ENCODE measurements at places on chromosomes 7 and 10. TPM values are rescaled to one million over a fixed set of nuclear protein-coding genes. Genes with fewer than 3 reads are reported as not detected.

ENTPD1 gene
- 85.3 TPM for total RNA-seq

ITGA8 gene
- 62.2 TPM for total RNA-seq

SLC13A1 gene
- total RNA-seq, result not detected

FKBP6 gene
- not detected for total RNA-seq

WEE2 gene
- total RNA-seq, result 0.42 TPM

KCP gene
- total RNA-seq, result 1.4 TPM

DNA sequence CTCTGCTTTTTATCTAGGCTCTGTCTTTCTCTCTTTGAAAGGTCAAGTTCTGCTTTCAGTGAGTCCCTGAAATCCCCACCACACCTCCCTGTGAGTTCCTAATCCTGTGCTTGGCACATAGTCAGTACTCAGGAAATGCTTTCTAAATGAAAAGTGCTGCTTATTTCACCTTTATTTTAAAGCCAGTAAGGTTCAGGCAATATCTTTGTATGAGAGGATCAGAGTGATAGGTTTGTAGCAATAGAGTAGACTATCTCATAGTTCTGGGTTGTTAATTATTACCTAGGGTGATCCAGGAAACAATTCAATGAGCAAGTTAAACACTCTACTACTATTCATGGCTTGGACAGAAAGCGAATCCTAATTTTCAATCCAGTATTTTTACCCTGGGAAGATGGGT, 7.4 kb upstream of the LAMB1 start:
- no peak for DNase-seq

DNA sequence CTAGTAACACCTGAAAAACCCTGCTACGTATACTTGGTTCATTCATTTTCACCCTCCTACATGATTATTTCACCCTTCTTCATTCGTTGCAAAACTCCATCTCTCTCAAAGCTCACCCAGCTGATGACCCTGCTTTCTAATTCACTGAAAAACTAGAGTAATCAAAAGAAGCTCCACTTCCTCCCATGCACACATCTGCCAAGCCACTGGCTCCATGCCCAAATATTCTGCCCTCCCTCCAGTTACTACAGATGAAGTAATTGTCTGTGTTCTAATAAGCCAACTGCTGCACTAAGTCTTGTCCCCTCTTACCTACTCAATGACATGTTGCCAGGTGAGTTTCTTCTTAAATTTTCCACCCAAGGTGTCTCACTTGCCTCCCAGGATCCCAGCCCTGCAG, 96.9 kb upstream of the CCDC71L start:
- no peak for DNase-seq

GRCh38 chr7:139271718-139272628, 40.9 kb downstream of the UBN2 start:
- no peak for DNase-seq

GRCh38 chr7:50314836-50315592, 10.5 kb downstream of the IKZF1 start:
- DNase-seq, result no peak

DNA sequence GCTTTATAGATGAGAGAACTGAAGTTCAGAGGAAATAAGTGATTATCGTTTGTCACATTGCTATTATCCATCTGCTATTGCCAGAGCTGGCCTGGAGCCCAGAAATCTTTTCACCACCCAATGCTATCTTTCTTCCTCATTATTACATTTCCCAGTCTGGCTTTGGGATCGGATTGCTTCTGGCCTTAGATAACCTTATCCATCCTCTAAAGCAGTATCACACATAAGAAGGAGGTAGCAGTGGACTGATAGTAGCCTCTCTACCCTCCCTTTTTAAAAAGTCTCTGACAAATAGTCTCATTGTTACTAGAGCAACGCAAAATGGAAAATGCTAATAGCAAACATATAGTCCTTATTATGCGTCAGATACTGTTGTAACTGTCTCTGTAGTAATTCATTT, 1.3 kb upstream of the CLDN12 start:
- DNase-seq, result no peak

DNA sequence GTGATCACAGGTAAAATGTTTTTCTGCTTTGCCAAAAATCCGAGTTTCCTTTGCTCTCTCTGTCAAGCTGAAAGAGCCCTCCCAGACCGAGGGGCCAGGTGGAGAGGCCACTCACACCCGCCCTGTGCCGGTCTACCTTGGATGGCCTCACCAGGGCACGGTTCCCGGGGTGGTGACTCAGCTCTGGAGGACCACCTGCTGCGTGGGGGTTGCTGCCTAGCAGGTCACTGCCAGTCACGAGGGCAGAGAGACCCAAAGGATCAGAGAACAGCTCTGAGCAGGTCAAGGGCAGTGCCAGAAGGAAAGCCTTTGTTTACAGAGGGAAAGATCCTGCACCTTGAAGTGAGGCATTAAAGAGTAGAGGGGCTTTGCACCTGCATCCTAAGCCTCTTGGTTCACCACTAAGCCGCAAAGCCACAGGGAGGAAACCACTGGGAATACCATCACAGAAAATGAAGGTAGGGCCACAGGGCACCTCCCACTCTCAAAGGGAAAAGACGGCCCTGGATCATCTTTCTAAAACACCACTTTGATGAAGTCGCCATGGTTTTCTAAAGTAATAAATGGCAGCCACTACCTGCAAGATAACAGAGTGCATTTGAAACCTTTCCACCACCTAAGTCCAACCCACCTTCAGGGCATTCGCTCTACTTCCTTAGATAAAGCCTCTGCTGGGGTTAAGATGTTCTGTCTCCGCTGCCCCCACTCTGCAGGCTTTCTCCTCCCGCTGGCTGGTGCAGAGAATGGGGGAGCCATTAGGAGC, 160.3 kb upstream of the KLF14 start:
- DNase-seq, result no peak

DNA sequence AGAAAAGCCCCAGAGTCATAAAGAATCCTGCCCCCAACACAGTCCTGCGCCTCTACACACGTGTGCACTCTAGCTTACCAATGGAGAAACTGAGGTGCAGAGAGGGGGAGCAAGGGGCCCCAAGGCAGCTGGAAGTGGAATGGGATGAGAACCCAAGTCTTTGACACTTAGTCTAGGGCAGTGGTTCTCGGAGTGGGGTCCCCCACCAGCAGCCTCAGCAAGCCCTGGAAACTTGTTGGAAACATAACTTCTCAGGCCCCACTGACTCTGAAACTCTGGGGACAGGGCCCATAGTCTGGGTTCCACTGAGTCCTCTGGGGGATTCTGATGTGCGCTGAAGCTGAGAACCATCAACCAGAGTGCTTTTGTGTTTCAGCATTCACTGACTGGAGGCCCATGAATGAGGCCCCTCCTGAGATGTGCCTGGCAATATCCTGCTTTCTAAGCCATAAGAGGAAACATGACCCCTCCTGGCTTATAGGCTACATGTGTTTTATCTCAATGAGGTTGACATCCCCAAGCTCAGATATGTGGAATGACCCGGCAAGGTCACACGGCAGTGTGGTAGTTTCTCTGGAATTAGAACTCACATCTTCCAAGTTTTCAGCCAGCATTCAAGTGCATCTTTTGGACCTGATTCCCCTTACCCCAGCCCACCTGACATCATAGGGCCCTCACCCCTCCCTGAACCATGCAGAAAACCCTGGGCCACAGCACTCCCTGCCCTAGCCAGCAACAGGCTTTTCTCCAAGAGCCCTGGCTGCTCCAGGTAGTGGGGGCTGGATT, 147.3 kb upstream of the PCBD1 start:
- DNase-seq, result peak; percentile 8

- DNase-seq, result no peak
Observed at GRCh38 chr10:61844116-61844822, 57.2 kb upstream of the ARID5B start.

- DNase-seq, result no peak
Observed at GRCh38 chr7:23341846-23342598, 42.9 kb downstream of the MALSU1 start.

DNA sequence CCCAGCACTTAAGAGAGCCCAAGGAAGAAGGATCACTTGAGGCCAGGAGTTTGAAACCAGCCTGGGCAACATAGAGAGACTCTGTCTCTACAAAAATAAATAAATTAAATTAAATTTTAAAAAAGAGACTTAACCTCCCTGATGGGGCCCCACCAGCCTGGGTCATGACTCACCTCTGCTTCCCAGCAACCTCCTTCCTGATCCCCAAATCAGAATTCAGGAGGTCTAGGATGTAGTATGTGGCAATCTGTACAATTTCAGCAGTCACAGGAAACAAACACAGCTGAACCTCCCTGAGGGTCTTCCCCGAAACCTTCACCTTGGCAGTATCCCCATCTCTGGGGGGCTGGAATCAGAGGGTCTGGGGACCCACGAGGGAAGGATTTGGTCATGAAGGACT, 9.7 kb upstream of the PPP1R35 start:
- DNase-seq, result no peak

- no peak for DNase-seq
Observed at GRCh38 chr7:46515844-46516590, 594.9 kb upstream of the IGFBP3 start.

- no peak for DNase-seq
Observed at GRCh38 chr10:76540786-76541185, 1096.8 kb downstream of the KCNMA1 start.

DNA sequence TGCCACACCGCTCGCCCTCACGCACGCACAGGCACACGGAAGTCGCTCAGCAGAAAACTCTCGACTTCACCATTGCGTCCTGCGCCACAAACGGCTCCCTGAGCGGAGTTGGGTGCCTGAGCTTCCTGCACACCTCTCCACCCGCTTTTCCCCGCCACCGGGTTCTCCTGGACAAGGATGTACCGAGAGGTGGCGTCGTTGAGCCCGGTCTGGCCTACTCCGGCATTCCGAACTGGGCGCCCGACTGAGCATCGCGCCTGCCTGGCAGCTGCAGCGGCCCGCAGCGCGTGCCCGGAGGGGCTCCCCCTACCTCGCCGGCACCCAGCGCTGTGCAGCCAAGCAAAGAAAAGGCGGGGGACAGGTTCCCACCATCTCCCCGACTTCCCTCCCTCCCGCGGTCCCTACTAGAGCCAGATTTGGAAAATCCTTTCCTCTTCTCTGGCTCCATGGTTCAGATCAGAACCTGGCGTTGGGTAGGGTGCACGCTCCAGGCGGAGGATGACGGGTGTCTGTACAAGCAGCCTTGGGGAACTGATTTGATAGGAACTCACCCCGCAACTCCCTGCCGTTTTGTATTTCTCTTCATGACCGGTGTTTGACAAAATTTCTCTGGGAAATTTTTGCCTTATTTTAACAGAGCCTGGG, 1.7 kb downstream of the SORCS3 start:
- no peak for DNase-seq

GRCh38 chr10:33174674-33175434, 159.6 kb downstream of the NRP1 start:
- DNase-seq, result no peak

DNA sequence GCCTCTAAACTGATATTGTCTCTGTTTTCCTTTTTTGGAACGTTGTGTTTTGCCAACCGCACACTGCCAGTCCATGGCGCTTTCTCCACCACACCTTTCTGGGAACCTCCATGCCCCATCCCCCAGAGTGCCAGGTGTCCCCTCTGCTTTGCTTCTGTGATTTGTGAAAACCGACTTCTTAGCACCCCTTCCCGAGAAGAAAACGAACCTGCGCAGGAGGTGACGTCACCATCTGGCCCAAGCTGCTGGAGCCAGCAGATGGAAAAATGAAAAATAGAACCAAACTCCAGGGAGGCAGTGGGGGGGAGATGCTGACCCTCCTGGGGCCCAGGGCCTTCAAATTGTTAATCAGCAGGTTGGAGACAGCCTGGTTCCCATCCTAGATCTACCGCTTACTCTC, 103.8 kb downstream of the HTR5A start:
- no peak for DNase-seq

DNA sequence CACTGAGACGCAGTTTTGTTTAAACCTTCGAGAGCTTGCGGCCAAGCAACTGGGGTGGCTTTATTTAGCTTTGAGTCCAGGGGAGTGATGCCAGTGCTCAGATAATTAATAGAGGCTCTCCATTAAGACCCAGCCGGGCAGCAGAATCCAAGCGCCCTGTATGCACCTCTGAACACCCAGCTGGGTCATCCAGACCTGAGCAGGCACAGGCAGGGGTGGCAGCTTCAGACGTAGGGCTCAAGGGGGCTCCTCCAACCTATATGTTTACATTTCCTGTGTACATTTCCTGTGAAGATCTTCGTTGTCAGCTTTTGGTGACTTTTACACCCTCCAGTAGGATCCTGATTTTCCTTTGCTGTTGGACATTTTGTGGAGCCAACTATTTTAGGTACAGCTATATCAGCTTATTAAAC, 719.5 kb downstream of the LRMDA start:
- no peak for DNase-seq

- no peak for DNase-seq
Observed at GRCh38 chr7:37784015-37784414, 64.4 kb upstream of the NME8 start.

DNA sequence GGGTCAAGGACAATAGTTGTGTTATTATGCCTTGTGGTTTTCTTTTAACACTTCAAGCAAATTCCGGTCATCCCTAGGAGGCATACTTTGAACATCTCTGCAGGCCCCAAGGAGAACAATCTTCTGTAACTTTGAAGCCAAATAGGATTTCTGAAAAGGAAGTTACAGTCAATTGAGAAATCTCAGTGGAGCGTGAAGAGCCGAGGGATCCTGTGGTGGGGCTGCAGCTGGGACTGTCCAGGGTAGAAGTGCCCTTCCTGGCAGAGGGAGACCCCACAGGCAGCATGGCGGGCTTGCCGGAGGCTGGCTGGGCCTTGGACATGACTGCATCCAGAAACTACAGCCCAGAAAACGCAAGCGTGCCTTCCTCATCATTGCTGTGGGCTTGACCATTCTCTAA, 179.7 kb downstream of the PTPN20 start:
- no peak for DNase-seq

DNA sequence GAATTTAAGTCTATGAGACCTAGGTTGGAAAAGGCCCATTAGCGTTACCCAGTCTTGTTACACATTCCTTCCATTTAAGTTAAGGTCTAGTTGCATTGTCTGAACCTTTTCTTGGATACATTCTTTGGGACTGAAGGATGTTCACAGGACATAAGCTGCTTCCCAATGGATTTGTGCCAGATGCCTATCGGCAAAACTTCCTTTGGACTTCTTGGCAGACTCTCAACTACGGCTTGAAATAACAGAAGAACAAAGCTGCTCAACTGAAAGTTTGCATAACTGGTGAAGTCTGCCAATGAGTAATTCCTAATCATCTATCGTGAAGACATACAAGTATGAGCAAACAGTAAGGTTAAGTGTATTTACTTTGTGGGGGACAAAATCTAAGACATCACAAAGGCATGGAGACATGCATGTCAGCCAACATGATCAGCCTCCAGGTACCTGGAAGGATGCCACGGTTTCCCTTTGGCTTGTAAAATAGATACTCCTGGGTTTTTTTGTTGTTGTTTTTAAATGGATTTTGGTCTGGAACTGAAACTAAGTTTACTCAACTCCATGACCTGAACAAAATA, 35.4 kb downstream of the MALSU1 start:
- peak; percentile 35 for DNase-seq

GRCh38 chr10:100912013-100912604, 654 bp upstream of the SLF2 start:
- DNase-seq, result peak; percentile 23

- DNase-seq, result no peak
Observed at GRCh38 chr7:92815412-92815811, 21.0 kb downstream of the CDK6 start.

- DNase-seq, result no peak
Observed at GRCh38 chr7:26664735-26665416, 199.5 kb downstream of the SKAP2 start.

DNA sequence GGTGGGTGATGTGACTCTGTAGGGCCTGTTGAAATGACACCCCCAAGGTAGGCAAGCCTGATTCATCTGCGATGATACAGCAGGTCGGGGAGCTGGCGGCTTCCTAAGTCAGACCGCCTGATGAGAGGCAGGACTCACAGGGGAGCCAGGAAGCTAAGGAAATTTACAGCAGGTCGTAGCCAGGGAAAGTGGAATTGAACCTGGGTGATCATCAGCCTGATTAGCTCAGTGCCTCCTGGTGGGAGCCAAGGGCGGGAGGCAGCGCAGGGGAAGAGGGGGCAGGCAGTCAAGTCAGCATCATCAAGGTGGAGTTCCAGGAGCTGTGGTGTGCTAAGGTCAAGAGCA, 18.5 kb upstream of the TRIM56 start:
- no peak for DNase-seq

Data from urinary bladder (tissue), 4 donors.